ENCODE measurements at places on chromosomes 7 and 10.
A peak's percentile ranks its signal among the peaks of the same experiment; 100 is the strongest.

- no peak for DNase-seq
Measured at GRCh38 chr10:92699518-92700381, 10.0 kb downstream of the HHEX start.

DNA sequence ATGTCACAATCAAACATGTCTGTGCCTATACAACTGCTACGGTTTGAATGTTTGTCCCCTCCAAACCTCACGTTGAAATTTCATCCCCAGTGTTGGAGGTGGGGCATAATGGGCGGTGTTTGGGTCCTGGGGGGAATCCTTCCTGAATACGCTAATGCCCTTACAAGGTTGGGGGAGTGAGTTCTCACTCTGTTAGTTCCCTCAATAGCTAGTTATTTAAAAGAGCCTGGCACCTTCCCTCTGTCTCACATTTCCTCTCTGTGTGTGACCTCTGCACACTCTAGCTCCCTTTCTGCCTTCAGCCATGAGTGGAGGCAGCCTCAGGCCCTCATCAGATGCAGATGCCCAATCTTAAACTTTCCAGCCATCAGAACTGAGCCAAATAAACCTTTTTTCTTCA, 129.5 kb downstream of the GRM8 start:
- no peak for DNase-seq

GRCh38 chr10:69854511-69855345, 53.0 kb downstream of the COL13A1 start:
- DNase-seq, result no peak

- DNase-seq, result no peak
Measured at GRCh38 chr7:71595176-71595575, 463.2 kb downstream of the GALNT17 start.

- peak; percentile 44 for DNase-seq
Measured at GRCh38 chr7:87600130-87601124, at the start of gene ABCB1. Gene ABCB1 (minus strand): TSS chr7:87600884. CDS start chr7:87600184, 700 bp downstream.

DNA sequence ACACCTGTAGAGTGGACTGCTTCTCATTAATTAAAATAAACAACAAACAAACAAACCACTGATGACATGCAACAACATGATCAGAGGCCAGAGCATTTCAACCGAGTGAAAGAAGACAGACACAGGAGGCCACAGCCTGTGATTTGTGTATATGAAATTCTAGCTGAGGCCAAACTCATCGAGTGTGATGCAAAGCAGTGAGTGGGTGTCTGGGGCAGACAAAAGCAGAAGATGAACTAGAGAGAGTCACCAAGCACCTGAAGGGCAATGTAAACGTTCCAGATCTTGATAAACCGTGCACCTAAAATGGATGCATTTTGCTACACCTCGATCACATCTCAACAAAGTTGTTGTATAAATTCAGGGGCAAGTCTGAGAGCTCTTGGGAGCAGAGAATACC, 108.4 kb downstream of the KLF6 start:
- DNase-seq, result no peak

GRCh38 chr10:118045837-118046394, 825 bp downstream of the RAB11FIP2 start:
- peak; percentile 12 for DNase-seq

DNA sequence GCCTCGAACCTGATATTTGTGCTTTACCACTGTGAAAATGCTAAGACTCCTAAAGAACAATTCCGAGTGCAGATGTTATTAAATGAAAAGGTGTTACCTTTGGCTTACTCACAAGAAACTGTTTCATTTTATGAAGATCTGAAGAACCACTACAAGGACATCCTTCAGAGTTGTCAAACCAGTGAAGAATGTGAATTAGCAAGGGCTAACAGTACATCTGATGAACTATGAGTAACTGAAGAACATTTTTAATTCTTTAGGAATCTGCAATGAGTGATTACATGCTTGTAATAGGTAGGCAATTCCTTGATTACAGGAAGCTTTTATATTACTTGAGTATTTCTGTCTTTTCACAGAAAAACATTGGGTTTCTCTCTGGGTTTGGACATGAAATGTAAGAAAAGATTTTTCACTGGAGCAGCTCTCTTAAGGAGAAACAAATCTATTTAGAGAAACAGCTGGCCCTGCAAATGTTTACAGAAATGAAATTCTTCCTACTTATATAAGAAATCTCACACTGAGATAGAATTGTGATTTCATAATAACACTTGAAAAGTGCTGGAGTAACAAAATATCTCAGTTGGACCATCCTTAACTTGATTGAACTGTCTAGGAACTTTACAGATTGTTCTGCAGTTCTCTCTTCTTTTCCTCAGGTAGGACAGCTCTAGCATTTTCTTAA, 47.7 kb downstream of the MINPP1 start:
- no peak for DNase-seq

DNA sequence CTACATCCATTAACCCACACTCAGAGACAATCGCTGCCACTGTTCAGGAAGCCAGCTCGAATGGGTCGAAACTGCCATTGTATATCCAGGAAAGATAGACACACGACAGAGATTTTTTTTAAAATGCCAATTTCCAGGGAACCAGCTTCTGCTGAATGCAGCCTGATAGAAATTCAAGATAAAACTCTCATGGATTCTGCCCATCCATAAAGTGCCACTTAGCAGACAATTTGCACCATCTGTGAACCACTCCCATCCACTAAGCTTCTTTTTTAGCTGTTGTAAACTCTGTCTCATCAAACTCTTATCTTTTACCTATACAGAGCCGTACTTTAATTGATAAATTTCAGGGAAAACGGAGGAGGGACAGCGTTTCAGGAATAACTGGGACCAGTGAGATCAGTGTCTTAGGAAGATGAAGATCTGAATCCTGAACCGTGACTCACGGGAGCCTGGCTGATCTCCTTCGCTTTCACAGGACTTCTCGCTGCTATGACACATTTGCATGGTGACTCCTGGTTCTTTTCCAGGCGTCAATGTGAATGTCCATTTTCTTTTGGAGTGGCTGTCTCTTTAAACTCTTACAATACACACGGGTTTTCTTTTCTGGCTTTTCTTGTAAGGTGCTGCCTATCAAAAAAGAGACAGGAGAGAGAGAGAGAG, 103.4 kb downstream of the FAM204A start:
- DNase-seq, result no peak

GRCh38 chr7:95059842-95060313, 152.5 kb downstream of the PPP1R9A start:
- no peak for DNase-seq

DNA sequence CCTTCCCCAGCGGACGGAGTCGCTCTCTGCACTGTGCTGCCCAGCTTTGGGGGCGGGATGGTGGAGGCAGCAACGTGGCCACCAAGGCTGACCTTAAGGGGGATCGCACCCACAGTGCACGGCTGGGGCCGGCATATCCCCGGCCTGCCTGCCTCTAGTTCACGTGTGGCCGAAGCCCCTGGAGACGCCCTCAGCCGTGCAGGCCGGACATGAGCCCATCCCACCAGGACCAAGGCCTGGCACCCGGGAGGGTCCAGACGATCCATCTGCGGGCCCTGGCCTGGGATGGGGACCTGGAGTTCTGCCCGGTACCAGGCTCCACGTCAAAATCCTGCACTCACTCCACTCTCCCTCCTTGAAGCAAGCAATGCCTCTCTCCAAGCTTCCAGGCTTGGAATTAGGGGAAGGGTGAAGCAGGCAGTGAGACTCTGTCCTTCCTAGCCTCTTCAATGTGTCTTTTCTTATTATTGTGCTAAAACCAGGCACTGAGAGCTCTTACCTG, 520.8 kb downstream of the REEP3 start:
- DNase-seq, result no peak

DNA sequence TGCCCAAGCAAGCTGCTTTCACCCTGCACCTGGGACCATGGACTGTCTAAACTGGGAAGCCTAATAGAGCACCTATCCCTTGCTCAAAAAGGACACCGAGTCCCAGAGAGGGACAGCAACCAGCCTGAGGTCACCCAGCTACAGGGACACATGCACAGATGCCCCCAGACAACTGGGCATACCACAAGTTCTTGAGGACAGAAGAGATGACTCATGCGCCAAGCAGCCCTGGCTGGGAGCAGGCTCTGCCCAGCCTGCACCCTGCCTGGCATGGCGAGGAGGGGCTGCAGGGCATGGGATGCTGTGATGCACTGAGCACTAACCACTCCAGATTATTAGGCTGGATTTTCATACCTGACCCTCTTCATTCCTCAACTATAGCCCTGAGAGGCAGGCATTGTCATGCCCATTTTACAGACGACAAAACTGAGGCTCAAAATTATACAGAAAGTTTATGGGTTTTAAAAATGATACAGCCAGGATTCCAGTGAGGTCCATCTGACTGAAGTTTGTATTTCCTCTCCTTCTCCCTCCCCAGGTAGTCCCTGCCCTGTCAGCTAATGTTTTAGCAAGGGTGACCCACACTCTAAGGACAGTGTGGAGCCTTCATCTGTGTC, 289.3 kb upstream of the ZMIZ1 start:
- no peak for DNase-seq

DNA sequence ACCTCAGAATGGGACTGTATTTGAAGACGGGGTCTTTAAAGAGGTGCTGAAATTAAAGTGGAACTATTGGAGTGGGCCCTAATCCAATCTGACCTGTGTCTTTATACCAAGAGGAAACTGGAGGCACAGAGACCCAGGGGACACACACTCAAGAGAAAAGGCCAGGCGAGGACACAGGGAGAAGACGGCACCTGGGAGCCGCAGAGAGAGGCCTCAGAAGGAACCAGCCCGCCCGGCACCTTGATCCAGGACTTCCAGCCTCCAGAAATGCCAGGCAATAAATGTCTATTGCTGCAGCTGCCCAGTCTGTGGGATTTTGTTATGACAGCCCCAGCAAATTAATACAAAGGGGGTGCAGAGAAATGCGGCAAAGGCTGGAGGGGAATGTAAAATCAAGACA, 10.5 kb downstream of the CARD11 start:
- no peak for DNase-seq

GRCh38 chr7:41492603-41493002, 210.3 kb downstream of the INHBA start:
- no peak for DNase-seq

- no peak for DNase-seq
Measured at GRCh38 chr7:7210475-7211237, 28.3 kb downstream of the C1GALT1 start.

- no peak for DNase-seq
Measured at GRCh38 chr10:34049469-34049868, 715.0 kb upstream of the NRP1 start.

GRCh38 chr7:122602800-122603199, 96.1 kb downstream of the RNF133 start:
- DNase-seq, result no peak

GRCh38 chr7:4270268-4270667, 411.8 kb upstream of the FOXK1 start:
- DNase-seq, result no peak

DNA sequence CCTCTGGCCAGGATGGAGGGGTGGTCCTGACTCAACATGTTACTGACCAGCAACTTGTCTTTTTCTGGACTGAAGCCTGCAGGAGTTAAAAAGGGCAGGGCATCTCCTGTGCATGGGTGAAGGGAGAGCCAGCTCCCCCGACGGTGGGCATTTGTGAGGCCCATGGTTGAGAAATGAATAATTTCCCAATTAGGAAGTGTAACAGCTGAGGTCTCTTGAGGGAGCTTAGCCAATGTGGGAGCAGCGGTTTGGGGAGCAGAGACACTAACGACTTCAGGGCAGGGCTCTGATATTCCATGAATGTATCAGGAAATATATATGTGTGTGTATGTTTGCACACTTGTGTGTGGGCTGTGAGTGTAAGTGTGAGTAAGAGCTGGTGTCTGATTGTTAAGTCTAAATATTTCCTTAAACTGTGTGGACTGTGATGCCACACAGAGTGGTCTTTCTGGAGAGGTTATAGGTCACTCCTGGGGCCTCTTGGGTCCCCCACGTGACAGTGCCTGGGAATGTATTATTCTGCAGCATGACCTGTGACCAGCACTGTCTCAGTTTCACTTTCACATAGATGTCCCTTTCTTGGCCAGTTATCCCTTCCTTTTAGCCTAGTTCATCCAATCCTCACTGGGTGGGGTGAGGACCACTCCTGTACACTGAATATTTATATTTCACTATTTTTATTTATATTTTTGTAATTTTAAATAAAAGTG, 6.0 kb downstream of the PLAU start:
- DNase-seq, result no peak

- DNase-seq, result no peak
Measured at GRCh38 chr10:33631991-33632390, 297.5 kb upstream of the NRP1 start.

GRCh38 chr10:43304687-43305333, 37.9 kb upstream of the RASGEF1A start:
- DNase-seq, result peak; percentile 61

DNA sequence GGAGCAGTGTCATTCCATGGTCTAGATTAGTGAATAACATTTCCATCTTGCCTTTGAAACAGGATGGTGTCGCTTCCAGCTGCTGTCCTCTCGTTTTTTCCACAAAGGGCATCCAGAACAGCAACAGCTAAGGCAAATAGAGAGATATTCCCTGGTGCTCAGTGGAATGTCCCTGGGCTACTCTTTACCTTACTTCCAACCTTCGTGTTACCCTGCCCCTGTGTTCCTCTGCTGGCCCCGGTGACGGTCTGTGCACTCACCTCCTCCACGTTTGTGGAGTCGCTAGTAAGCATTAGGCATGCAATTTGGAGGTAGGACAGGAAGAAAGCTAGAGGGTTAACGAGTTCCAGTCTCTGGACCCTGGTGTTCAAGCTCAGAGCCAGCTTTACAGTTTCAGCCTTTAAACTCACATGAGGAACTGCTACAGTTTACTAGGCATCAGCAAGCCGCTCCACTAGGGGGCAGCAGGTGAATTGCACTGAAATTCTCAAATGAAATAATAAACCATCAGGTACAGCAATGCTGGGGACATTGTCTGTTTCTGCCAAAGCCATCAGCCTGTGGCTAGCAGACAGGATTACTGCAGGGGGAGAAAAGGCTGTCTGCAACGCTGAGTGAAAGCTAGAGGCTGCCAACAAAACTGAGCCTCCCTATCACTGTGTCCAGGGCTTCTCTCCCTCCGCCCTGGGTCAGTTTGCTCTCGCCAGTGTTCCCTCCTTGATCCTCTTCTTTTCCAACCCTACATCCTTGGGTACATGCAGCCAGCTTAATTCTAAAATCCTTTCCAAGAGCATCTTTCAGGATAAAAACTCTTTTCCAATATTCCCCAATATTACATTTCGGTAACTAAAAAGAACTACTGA, 9.0 kb downstream of the MRPL32 start:
- DNase-seq, result peak; percentile 77

GRCh38 chr7:21624320-21624719, 81.5 kb downstream of the DNAH11 start:
- no peak for DNase-seq

- DNase-seq, result no peak
Measured at GRCh38 chr10:129328546-129328945, 138.5 kb upstream of the MGMT start.

DNA sequence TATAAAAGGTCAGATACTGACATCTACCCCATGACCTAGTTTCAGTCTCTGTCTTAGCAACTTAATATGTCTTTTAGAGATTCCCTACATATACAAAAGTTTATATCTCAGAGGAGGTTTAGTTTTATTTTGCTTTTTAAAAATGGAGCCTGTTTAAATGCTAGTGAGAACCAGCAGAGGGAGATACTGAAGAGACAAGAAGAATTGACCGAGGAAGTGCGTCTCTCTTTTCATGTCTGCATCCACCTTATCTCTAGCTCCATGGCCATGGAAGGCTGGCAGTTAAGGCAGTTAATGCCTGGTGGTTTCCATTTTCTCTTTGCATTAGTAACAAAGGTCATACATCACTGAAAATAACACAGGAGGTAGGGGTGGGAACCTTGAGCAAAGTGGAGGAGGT, 10.7 kb downstream of the SUV39H2 start:
- no peak for DNase-seq

GRCh38 chr10:93058139-93058538, 2.5 kb upstream of the CYP26C1 start:
- DNase-seq, result no peak
